ENCODE measurements at places on chromosomes 2 and 18.

DNA sequence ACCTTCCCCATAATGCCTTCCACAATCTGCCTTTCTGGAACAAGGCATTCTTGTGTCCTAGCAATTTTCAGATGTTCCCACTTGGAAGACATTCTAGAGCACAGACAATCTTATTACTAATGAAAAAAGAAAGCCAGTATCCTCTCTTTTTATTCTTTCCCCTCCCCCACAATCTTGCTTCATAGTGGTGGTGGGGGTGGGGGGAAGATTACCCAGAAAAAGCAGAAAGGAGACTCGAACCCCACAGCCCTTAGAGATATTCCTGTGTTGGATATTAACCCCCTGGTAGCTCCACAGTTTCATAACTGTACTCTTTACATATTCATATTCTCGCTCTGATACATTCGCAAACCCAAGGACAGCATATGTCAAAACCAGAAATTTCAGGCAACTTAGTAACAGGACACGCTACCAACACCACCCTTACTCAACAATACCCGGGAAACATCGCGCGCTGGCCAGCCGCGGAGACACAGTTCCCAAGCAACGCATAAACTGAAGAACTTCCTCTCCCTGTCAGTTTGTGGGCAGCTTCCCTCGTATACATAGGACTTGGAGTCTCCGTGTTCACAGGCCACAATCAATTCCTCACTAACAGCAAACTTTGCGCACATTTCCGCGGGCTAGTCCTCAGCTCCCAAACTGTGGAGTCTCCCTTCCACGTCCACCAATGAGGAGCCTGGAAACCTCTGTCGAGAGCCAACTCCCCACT lies 793 bp downstream of the NR4A2 start:
- no peak for DNase-seq

- DNase-seq = no peak
Measured at GRCh38 chr2:32947484-32948143, 861 bp downstream of the LTBP1 start.

DNA sequence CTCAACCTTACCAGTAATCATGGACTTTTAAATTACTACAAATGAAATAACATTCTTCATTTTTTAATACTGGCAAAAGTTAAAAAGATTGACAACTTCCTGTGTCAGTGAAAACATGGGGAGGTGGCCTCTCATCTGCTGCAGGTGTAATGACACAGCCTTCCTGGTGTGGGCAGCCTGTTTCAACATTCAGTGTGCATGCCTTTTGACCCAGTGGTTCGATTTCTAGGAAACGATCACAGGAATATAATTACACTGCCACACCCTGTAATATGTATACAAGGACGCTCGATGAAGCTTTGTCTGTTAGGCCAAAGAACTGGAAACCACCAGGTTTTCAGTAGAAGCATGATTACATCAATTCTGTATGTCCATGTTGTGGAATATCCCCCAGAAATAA lies 68.7 kb downstream of the MTHFD2 start:
- no peak for DNase-seq

GRCh38 chr2:182506606-182507005 lies 79.8 kb upstream of the PDE1A start:
- no peak for DNase-seq

DNA sequence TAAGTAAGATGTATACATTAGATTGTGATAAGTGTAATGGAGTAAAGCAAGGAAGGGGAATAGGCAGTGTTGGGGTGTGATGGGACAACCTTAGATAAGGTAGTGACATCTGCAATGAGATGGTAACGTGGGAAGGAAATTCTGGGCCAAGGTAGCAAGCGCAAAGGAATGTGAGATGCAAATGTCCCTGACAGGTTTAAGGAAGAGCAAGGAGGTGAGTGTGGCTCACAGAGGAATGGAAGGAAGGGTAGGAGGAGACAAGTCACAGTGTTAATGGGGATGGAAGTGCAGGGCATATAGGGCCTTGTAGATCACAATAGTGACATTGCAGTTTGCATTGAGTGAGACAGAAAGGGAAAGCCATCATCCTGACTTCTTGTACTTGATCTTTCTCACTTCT lies 170.9 kb upstream of the FAM98A start:
- no peak for DNase-seq

- DNase-seq = no peak
Measured at GRCh38 chr2:36780231-36780839, 83.8 kb downstream of the VIT start.

GRCh38 chr2:191661097-191661924 lies 16.6 kb upstream of the NABP1 start:
- no peak for DNase-seq

DNA sequence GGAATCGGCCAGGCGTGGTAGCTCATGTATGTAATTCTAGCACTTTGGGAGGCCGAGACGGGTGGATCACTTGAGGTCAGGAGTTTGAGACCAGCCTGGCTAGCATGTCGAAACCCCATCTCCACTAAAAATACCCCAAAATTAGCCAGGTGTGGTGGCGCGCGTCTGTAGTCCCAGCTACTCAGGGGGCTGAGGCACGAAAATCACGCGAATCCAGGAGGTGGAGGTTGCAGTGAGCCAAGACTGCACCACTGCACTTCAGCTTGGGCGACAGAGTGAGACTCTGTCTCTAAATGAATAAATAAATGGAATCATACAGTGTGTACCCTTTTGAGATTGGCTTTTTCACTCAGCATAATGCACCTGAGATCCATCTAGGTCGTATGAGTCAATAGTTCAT lies 19.4 kb upstream of the TTC39C start:
- no peak for DNase-seq

GRCh38 chr18:8469544-8470130 lies 139.6 kb upstream of the RAB12 start:
- no peak for DNase-seq

GRCh38 chr2:211741966-211742365 lies 796.6 kb downstream of the ERBB4 start:
- DNase-seq = no peak
